Activated gamma-delta T cell treated with Interleukin-2 at 50 U/mL for 16 hours (primary cell): ENCODE measurements at places on chromosomes 13 and 19.

- no peak for DNase-seq
These were observed 116.6 kb upstream of the MCF2L start for GRCh38 chr13:112852392-112852791.

GRCh38 chr13:47039106-47039505 lies 142.3 kb upstream of the HTR2A start:
- DNase-seq: no peak

DNA sequence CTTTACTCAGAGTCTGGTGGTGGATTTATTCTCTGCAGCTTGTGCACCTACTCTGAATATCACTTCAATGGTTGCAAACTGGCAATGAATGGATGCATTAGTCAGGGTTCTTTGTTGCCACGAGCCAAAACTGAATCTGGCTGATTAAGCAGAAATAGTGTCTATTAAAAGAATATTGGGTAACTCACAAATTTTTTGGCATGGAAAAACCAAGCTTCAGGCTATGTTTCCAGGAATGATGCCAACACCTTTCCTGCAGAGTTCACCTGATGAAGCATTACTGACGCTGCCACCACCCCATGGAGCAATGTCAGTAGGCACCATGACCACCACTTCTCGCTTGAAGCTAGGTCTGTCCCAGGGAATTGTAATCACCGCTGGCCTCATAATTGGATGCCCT lies 597.8 kb upstream of the SLC10A2 start:
- no peak for DNase-seq

- DNase-seq: no peak
These were observed 63.5 kb downstream of the ALOX5AP start for GRCh38 chr13:30798776-30799355.

GRCh38 chr19:50310759-50311465 lies 18.3 kb downstream of the KCNC3 start:
- DNase-seq: no peak
